ENCODE measurements at places on chromosomes 3 and 15.

GRCh38 chr3:193605876-193606275 lies 12.9 kb downstream of the OPA1 start:
- DNase-seq: peak; percentile 71

DNA sequence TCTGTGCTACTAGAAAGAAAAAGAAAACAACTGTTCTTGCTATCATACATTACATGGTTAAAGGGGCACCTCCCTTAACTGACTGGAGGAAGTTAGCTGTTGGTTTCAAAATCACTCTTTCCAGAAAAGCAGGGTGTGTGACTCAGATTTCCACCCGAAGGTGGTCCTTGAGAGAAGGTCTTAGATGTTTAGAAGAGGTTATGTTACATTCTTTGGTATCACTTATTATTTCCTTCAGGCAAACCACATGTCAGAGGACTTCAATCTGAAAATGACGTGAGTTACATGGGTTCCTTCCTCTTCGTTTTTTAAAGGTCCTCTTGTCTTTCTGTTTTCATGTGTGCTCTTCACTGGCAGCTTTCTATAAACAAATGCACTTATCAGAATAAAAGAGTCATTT lies 307.9 kb upstream of the CBLB start:
- peak; percentile 69 for DNase-seq

- DNase-seq: no peak
Observed at GRCh38 chr3:23162934-23163333, 40.2 kb upstream of the UBE2E2 start.

- no peak for DNase-seq
Observed at GRCh38 chr3:85476891-85477495, 518.2 kb downstream of the CADM2 start.

- DNase-seq: no peak
Observed at GRCh38 chr3:123422457-123422856, 26.4 kb downstream of the ADCY5 start.

GRCh38 chr3:124669470-124669869 lies 60.8 kb upstream of the UMPS start:
- no peak for DNase-seq

DNA sequence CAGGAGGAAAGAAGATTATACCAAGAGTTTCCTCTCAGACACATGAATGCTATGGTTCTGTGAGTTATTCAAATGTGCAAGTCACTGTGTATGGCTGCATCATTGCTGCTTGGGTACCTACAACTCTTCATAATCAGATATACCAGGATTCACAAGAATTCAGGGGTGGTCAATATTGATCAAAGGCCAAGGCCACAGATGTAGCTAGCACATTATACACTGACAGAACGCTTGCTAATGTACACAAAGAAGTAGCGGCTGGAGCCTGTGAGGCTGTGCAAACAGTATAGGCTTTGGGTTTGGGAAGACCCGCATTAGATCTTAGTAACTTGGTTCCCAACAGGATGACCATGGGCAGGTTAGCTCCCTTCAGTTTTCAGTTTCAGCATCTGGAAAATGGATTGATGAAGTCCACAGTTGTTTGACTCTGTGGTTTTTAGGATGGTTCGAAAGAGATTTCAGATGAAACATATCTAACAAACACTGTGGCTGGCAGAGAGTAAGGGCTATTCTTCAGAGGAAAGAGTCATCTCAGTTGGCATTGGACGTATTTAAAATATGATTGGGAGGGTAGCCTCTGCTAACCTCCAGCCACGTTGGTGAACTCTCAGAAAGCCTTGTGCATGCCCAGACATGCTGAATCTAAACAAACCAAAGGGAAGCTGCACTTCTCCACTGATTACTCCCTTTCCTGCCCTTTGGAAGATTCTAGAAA lies 748.7 kb upstream of the CFAP20DC start:
- no peak for DNase-seq

DNA sequence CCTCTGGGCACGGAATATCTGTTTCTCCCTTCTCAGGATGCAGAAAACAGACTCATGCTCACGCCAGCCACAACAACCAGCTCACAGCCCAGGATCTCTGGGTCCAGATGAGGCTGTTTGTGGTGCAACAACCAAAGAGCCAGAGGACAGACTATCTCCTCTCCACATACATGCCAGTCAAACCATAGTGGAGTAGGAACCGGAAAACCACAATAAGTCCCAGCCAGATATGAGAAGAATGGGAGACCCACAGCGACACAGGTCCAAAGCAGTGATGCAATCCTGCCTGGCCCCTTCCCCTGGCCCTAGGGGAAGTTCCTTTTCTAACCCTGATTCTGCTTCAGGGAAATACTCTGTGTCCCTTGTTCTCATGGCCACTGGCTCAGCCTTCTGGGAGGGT lies 27.6 kb downstream of the MEX3B start:
- DNase-seq: no peak

DNA sequence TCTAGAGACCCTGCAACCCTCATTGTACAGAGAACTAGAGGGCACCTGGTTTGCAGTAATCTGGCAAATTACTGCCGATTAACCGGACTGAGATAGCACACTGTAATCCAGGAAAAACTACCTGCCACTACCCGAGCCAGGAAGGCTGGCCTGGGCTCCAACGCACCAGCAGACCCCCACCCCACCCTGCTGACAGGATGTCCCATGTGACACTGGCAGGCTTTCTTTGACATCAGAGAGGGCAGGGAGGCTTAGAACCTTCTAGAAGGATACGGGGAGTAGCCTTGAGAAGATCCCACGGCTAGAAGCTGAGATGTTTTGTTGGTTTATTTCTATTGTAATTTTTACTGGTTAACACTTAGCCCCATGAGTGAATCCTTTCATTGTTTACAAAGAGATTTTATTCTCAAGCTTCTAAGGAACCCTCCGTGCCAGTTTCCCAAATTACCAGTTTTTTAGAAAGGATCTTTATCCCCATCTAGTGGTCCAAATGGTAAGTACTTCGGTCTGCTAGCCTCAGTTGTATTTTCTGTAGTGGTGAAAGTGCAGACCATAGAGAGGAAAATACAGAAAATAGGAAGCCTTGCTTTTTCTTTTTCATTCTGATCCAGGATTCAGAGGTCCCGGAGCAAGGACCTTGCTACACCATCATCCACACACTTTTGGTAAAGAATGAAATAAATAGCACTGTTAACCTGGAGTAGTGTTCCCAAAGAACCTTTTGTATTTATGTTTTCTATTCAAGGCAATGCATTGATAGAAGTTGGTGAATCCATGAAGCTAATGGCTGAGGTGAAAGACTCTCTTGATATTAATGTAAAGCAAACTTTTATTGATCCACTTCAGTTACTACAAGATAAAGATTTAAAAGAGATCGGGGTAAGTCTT lies 81.9 kb upstream of the ADAMTSL3 start:
- DNase-seq: no peak

GRCh38 chr3:52433996-52434479 lies 10.9 kb downstream of the SEMA3G start:
- DNase-seq: no peak
